ENCODE measurements at places on chromosomes 4 and X.

- no peak for DNase-seq
Measured at GRCh38 chr4:6591313-6591712, 16.3 kb downstream of the MAN2B2 start.

- DNase-seq = no peak
Measured at GRCh38 chr4:160350944-160351343, 1248.1 kb downstream of the RAPGEF2 start.

DNA sequence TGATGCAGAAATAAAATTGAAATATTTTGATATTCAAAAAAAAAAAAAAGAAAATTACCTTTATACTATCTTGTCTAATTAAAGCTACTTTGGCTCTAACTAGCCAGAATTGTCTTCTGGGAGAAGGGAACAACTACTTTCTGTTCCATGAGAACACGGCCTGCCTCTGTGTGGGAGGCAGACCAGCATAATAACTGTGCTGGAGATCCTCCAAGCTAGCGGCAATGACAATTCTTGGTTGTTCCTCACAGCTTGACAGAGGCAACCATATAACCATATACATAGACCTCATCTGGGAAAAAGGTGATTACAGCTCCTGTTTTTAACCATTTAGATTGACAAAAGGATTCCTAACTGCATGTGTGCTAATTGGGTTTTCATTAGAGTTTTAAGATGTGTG lies 95.7 kb downstream of the RBMX2 start:
- no peak for DNase-seq

DNA sequence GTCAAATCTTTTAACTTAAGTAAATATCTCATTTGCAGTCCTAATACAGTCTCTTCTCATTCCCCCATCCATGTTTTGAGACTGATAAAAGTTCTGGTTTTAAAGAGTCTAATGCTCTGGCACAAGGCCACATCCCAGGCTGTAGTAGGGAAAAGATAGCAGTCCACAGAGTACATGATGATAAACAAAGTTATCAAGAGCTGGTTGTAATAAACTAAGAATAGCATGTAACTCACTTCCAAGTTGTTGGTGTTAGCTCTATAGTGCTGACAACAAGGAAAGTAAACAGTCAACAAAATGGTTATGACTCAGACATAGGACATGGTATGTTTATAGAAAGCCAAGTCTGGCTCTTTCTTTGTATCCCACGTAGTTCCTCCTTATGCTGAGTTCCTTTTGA lies 21.8 kb upstream of the AREG start:
- no peak for DNase-seq

DNA sequence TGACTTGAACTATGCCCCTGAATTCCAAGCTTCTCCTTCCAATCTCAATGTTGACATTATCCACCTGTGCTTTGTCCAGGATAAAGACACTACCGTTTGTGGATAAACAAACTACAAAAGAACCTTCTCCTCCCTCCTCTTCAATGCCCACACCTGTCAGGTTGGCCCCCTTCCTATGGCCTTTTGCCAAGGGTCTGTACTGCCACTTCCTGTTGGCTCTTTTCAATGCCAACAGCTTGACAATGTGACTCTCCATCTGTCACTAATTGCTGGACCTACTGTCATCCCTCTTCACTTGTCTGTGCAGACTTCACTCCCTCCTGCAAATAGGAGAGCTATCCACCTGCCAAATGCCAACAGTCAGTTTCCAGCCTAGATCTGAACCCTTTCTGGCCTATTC lies 35.8 kb upstream of the MID1 start:
- DNase-seq = no peak

DNA sequence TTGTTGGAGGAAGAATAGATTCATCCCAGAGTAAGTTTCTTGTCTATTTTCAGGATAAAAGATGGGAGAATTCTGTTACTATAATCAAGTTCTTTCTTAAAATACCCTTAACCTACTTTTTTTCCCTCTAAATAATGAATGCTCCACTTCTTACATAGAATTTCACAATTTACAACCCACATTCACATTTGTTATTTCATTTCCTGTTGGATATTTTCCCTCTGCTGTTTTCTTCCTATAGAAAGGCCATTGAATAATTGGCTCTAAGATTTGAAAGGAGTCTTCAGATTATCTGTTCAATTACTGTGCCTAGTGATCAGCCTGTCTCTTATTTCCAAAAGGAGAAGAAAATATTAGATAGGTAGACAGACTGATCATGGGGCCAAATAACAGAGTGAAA lies 79.7 kb downstream of the CPE start:
- DNase-seq = no peak

Data from activated T-cell treated with anti-CD3 and anti-CD28 coated beads for 48 hours (primary cell).